MM.1S (cell line): ENCODE measurements at places on chromosomes 1 and 21.
A peak's percentile ranks its signal among the peaks of the same experiment; 100 is the strongest.

GRCh38 chr1:178871551-178872320 is 859 bp upstream of the ANGPTL1 start:
- no peak for DNase-seq

DNA sequence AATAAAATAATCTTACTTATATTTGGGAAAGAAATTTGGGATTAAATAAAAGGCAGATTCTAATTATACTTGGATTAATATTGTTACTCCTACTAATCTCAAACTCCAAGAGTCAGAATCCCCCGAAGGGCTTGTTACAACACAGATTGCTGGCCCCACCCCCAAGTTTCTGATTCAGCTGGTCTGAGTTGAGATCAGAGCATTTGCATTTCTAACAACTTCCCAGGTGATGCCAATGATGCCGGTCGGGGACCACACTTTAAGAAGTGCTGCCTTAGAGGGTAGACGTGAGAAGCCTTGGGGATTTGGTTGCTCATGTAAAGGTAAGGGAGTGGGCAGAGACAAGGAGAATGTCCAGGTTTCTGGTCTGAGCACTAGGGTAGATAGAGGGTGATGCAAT is 47.2 kb downstream of the FMN2 start:
- no peak for DNase-seq

- no peak for DNase-seq
These were observed 60.3 kb upstream of the KCNK2 start for GRCh38 chr1:215022204-215022603.

GRCh38 chr21:36524477-36524876 is 44.6 kb upstream of the CLDN14 start:
- no peak for DNase-seq

- DNase-seq: no peak
These were observed 11.5 kb upstream of the COL8A2 start for GRCh38 chr1:36136535-36136934.

DNA sequence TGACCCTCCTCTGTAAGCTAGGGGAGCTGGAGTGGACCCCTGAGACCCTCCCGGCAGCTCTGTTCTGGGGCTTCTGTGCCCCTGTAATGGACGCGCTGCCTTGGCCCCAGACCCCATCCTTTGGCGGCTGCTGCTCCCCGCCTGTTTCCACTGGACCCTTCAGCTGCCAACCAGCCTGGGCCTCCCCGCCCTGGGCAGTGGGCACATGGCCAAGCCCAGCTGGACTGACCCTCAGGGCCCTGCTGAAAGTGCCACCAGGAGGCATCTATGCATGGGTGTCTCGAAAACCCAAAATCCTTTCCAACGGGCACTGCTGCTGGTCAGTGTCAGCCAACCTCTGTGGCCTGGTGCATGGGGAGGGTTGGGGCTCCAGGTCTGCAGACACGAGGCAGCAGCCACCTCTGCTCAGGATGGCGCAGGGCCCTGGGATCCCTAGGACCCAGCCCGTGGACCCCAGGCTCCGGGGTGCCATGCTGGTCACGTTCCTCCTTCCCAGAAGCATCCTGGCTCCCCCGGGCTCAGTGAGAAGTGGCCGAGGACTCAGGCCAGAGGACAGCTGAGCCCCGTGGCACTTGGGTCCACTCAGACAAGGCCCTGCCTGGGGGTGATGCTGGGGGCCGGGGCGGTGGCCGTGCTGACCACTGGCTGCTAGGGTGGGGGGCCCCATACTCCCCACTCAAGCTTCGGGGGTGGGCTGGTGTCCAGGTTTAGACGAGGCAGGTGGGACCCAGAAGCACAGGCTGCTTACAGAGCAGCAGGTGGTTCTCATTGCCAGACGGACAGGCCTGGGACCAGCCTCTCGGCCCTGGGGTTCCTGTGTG is 46.9 kb downstream of the SLX9 start:
- DNase-seq: no peak

GRCh38 chr1:162463021-162463420 is 34.6 kb upstream of the UHMK1 start:
- DNase-seq: no peak

GRCh38 chr1:234628089-234628488 is 18.1 kb upstream of the IRF2BP2 start:
- DNase-seq: no peak

DNA sequence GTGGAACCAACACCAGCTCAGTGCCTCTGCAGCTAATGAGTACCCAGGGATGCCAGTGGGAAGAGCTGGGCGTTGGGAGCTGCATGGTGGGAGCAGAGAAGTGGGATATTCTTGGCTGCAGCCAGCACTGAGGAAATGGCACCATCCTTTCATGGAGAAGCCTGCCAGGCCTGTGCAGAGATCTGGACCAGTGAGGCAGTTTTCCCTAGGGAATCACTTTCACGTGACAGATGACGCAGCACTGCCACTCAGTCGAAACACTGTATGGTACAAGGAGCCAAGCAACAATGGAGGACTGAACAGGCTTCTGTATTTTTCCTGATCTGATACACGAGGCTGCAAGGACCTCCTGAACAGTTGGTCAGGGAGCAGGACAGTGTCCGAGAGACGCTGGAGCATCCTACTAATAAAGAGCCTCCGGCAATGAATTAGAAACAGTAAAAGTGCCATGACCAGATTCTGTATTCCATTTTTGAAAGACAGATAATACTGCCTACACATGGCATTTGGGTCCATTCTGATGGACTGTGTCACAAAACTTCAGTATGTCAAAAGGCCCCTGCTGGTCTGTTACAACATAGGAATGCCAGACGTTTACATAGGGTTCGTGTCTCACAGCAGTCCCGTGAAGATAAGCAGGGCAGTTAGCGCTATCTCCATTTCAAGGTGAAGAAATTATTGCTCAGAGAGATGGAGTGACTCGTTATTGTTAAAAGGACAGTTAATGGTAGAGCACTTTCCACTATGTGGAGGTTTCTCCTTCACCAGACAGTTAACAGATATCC is 44.0 kb upstream of the LMO4 start:
- DNase-seq: no peak

DNA sequence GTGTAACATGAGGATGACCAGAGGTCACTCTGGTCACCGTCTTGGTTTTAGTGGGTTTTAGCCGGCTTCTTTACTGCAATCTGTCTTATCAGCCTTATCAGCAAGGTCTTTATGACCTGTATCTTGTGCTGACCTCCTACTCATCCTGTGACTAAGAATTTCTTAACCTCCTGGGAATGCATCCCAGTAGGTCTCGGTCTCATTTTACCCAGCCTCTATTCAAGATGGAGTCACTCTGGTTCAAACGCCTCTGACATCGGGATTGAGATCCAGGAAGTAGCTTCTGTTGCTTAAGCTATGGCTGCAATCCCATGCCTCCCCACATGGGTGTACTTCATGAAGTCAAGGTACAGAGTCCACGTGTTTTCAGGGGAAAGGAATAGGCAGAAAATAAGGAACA is 19.9 kb downstream of the FMN2 start:
- no peak for DNase-seq

- DNase-seq: no peak
These were observed 91.4 kb downstream of the LYPLAL1 start for GRCh38 chr1:219265026-219265515.

DNA sequence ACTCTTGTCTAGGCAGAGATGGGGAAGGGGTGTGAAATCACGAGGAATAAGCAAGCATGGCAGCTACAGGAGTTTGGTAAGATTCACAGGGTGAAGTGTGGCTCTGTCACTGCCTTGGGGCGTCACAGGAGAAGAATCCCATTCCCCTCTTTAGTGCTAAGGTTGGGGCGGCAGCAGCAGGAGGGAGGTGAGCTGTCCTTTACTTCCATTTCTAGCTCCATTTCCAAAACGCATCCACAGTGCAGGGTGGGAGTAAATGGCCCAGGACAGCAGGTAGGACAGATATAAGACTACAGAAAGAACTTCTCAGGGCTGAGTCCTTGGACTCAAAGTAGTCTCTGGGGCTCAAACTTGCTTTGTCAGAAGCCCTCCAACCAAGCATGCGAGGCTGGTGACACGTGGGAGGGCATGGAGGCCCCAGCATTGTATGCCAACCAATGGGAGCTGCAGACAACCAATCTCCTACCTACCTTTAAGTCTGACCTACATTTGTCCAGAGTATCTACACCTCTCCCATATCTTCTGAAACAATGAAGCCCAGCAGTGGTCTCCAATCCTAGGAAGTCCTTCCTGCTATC is 8.5 kb downstream of the MEF2D start:
- no peak for DNase-seq

GRCh38 chr1:180252638-180253536 is 22.8 kb downstream of the LHX4 start:
- peak; percentile 79 for DNase-seq

- peak; percentile 86 for DNase-seq
These were observed 10.7 kb downstream of the MACF1 start for GRCh38 chr1:39214998-39215873.

- no peak for DNase-seq
These were observed 348.8 kb upstream of the DAB1 start for GRCh38 chr1:57772580-57773195.

GRCh38 chr1:75475696-75476095 is 135.2 kb downstream of the SLC44A5 start:
- no peak for DNase-seq

DNA sequence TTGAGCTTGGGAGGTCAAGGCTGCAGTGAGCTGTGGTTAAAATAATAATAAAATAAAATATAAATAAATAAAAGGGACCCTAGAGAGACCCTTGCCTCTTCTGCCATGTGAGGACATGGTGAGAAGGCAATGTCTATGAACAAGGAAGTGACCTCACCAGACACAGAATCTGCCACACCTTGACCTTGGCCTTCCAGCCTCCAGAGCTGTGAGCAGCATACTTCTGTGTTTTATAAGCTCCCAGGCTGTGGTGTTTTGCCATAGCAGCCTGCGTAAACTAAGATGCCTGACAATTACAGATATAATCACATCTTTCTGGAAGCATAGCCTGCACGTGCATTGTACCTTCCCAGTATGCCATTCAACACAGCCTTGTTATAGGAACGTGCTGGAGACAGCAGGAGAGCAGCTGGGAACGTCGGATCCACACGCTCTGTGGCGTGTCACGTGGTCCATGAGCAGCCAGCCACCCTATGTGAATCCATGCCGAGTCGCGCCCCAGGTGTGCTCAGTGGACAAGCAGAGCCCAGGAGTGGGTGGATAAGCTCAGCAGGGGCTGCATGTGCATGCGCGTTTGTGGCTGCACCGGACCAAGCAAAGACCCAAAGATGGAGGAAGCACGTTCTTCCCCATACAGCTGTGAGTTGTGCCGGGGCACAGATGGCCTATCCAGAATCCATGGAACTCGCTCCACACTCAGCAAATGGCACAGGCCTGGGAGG is 17.8 kb downstream of the WNT9A start:
- DNase-seq: no peak

DNA sequence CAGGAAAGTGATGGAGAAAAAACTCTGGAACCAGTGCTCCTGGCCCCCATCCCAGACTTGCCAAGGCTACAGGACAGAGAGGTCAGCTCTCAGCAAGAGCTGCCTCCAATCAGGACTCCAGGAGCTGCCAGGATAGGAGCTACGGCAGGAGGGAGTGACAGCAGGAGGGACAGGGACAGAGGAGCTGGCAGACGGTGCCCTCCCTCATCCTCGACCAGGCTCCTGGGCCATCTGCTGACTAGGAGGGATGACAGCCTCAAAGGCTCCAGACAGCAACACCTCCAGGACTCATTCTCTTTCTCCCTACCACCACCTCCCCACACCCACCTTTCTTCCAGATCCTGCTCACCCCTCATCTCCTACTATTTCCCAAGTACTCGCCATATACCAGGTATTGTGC is 22.7 kb downstream of the DLGAP3 start:
- no peak for DNase-seq

DNA sequence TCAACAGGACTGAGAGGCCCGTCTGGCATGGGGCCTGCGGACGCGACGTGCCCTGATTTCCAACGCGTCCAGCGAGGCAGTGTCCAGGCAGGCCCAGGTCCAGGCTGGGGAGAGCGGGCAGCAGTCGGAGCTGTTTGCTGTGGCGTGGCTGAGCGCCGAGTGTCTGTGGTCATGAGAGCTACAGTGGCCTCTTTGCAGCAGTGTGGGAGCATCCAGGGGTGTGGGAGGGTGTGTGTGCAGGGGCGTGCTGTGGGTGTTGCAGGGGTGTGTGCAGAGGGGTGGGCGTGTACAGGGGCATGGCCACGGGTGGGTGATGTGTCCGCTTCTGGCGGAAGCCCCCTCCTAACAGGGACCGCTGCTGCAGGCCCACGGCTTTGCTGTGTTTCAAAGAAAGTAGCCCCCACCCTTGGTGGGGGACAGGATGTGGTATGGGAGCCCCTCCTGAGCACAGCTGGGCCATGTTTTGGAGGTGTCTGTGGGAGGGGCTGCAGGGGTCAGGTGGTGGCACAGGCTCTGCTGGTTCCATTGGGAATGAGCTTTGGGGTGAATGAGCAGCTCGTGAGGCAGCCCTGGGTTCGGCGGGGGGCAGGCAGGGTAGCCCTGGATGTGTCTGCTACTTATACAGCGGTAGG is 17.7 kb downstream of the PLCH2 start:
- DNase-seq: no peak

DNA sequence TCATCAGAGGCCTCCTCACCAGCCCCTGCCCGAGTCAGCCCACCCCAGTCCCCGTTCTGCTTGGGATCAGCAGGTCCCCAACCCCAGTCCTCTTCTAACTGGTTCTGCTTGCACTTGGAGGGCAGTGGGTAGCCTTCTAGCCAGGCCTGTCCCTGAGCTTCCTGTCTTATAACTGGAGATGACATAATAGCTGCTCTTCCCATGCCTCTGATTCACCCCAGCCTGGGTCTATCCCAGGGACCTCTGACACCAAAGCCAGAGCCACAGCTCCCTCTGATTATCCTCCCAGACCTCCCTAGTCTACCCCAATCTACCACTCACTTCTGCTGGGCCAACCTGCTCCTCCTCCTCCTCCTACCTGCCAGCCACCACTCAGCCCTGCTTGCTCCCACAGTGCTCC is 31.4 kb downstream of the IQGAP3 start:
- no peak for DNase-seq

- no peak for DNase-seq
These were observed 31.9 kb upstream of the LRRC3 start for GRCh38 chr21:44423312-44423821.

DNA sequence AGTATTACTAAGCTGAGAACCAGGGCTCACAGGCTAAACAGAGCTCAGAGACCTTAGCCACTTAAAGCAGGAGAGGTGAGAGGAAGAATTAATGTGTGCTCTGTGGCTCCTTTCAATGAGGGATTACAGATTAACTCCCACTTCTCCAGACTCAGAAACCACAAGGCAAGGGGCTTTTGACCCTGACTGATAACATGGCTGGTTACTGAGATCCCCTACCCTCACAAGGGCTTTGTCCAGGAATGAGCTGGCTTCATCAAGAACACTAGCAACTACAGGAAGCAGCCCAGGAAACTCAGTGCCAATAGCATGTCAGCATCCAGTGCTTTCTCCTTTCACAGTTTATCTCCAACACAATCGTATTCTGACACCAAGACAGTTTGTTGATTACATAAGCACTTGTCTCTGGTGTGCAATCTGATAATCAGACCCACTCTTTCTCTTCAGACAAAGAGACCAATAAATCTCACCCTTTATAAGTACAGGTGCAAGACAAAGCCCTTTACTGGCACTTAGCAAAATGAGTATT is 38.8 kb downstream of the ERI3 start:
- DNase-seq: no peak

DNA sequence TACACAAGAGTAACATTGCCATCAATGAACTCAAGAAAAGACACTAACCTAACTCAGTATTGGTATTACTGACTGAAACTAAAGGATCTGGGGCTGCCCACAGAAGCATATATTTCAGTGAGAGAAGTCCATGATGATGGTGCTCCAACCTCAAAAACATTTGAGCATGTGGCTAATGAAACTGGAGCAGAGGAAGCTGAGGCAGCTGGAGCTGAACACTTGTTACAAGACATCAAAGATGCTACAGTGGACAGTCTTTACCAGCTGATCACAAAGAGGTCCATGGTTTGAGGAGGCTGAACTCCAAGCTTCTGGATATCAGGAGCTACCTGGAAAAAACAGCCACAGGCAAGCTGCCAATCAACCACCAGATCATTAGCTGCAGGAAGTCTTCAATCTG is 42.2 kb upstream of the TTC39A start:
- no peak for DNase-seq
